Umbilical cord (tissue), 2 donors: ENCODE measurements at places on chromosomes 7 and 10.

DNA sequence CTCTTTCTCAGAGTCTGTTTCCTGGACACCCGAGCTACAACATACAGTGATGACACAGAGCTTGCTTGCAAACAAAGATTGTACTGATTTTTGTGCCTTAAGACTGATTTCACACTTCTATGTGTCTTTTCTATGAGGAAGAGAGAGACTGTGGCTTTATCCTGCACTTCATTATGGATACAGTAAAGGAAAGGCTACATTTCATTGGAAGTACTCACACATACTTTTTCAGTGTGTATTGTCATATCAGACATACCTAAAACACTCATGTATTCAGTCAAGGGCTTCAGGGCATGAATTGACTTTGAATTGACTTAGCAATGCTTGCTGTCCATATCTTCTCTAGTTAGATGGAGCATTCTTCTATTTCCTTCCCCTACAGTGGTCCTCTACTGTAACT is 135.5 kb upstream of the IMMP2L start:
- no peak for DNase-seq

GRCh38 chr7:147775516-147776284 is 814.9 kb upstream of the C7orf33 start:
- DNase-seq: peak; percentile 21

DNA sequence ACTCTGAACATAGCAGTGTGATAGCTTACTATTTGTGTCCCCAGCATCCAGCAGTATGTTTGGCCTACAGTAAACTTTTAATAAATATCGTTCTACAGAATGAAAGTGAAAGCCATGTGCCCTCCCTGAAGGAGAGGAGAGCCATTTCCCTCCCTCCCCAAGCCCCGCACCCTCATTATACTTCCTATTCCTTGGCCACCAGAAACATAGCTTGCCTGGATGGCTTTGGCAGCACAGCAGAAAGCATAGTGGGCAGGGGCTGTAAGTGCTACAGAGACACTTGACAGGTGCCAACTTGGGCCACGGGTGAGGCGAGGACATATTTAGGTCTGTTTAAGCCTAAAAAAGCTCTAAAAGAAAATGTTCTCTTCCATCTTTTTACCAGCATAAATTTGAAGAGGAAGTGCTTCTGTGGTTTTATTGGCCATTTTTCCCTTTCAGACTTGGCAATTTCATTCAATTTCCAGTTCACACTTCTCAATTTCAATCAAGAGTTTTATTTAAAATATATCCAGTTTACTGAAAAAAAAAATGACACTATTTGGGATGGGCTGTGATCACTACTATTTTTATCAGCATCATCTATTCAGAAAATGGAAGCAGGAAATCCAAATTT is 12.7 kb downstream of the HHEX start:
- no peak for DNase-seq

DNA sequence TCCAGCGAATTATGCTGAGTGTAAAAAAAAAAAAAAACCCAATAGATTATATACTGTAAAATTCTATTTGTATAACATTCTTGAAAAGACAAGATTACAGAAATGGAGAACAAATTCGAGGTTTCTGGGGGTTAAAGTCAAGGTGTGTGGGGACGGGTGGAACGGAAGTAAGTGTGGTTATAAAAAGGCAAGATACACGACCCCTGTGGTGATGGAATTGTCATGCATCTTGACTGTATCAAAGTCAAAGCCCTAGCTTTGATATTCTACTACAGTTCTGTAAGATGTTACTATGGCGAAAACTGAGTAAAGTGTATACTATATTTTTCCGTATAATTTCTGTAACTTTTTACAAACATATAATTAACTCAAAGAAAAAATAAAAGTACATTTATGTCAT is 718.2 kb upstream of the PCDH15 start:
- DNase-seq: no peak

GRCh38 chr7:158702196-158702595 is 2.4 kb downstream of the NCAPG2 start:
- DNase-seq: no peak

DNA sequence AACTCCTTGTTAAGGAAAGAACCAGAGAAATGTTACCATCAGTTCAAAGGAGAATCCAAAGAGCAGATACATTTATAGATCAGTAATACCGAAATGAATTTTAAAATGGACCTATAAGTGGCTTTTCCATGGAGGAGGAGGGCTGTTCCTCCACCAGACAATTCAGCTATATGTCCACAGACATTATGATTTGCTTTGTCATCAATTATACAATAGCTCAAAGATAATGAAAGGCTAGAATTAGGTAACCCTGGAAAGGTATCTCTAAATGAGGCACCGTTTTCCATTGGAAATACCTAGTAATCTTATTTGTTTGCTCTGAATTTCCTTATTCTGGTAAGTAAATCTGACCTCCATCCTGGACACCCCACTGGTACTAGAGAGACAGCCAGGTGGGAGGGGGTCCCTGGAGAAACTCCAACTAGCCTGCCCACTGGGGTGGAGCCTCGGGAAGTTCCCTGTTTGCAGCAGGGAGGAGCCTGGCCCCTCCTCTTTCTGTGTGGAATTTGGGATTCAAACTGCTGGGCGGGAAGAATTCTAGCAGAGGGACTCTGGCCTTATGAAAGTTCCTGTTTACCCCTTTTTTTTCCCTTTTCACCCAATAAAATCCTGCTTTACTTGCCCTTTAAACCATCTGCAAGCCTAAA is 218.0 kb downstream of the PHF14 start:
- peak; percentile 7 for DNase-seq

DNA sequence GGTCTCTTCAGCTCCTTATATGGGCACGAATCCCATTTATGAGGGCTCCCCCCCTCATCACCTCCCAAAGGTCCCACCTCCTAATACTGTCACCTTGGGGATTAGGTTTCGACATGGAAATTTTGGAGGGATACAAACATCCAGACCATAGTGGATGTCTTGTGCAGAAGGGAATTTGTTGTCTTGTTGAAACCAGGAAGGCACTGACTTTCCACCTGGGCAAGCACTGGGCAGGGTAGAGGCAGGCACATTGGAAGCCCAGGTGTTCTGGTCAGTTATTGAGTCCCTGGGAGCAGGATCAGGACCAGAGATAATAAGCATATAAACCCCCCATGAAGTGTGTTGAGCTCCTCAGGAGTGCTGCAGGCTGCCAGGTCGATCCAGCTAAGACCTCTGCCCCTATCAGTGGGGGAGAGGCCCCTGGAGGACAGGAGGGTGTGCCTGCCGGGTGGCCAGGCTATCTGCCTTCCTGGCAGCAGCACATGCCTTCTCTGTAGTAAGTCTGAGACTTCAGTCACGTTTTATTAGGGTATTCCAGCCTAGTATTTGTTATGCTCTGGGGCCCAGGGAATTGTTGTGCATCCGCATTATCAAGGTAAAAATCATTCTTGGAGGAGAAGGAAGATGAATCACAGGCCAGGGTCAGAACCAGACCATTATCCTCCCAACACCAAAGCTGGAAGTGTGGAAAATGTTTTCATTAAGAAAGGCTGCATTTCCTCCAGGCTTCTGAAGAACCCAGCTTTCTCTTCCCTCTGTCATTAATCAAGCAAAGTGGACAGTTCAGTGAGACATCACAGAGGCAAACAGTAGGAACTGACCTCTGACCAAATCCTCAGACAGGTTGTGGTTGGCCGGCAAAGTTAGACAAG is 503.1 kb downstream of the GRID1 start:
- DNase-seq: no peak

DNA sequence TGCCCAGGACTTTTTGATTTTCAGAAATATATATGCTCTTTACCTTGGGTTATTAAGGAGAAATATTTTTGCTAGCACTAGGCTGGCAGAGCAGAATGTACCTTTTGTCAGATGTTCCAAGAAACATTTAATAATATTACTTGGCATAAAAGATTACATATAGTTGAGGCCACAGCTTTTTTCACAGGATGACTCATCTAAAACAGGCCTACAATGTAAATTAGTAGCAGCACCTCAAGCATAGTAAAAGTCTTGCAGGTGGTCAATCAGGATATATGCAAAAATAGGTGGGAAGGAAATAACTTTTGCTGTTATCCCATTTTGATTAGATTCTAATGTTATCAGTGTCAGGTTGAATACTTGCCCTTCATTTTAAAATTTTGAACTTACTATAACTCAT is 14.9 kb upstream of the ITGB1 start:
- no peak for DNase-seq

DNA sequence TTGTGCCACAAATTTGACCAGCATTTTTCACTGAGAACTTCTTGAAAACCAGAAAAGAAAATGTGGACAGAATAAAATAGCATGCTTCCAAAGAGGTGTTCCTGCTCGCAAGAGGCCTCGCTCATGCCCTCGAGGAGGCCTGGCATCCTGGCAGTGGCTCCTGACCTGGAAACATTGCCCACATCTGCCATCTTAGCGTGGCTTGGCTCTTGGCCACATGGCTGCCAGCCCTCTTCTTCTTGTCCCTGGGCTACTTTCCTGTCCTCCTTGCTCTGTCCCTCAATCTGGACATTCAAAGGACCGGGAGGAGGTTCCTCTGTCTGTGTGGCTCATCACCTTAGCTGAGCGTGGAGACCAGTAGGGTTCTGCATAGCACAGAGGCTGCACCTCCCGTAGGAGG is 131.6 kb upstream of the TMEM72 start:
- no peak for DNase-seq
